Activated T-helper 17 cell treated with anti-CD3 and anti-CD28 coated beads, Interleukin-2, amount 50 U/mL, for 72 hours (primary cell): ENCODE measurements at places on chromosomes 11 and 22.

DNA sequence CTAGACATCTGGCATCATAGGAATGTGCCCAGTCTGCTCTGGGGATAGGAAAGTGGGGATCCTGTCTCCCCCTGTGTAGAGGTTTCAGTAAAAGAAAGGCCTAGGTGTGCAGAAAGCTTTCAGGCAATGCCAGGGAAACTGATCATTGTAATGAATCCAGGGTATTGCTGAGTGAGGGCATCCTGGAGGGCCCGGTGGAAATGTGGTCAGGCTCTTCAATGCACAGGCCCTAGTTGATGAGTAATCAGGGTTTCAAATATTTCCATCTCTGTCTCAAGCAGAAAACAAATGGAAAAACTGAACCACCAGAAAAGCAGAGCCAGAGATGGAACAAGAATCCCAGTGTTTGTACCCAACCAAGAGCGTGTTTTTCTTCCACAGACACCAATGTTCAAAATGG is 2.0 kb downstream of the CD3E start:
- peak; percentile 75 for ATAC-seq

DNA sequence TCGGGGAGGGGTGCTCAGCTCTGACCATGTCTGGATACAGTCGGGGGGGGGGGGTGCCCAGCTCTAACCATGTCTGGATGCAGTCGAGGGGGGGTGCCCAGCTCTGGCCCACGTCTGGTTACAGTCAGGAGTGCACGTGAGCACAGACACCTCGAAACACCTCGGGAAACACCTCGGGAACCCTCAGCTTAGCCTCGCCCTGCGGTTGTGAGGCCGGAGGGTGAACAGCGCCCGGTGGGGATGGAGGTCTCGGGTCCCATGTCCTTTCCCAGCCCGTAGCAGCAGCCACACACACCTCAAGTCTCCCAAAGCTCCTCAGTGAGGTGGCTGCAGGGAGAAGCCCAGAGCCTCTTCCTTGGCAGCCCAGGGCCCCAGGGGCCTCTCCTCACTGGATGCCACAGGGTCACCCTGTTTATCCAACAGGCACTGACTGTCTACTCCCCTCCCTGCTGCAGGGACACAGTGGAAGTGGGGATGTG is 2.1 kb downstream of the SIGIRR start:
- no peak for ATAC-seq

GRCh38 chr22:41369837-41370236 is 11.9 kb upstream of the TEF start:
- no peak for ATAC-seq

- ATAC-seq = no peak
These were observed 249.3 kb downstream of the DDX10 start for GRCh38 chr11:108914211-108914610.

GRCh38 chr11:825366-826226 is 2.1 kb upstream of the CRACR2B start:
- no peak for ATAC-seq
